MCF 10A (cell line): ENCODE measurements at places on chromosomes 11 and 22.
A peak's percentile ranks its signal among the peaks of the same experiment; 100 is the strongest.

DNA sequence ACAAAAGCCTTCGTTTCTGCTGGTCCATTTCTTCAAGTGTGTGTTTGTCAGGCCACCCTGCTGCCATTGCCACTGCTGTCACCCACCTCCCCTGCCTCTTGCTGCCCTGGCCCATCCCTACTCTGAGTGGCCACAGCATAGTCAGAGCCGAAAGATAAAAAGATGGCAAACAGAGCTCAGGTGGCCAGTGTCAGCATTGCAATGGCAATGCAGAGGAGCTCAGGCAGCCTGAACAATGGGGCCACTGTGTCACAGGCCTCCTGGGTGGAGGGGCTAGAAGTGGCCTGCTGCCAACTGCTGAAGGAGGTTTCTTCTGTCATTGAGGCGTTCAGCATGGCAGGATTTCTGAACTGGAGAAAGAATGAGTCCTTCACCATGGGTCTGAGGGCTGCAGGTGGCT lies 137.1 kb downstream of the CSNK2A3 start:
- no peak for DNase-seq

GRCh38 chr11:70716986-70717775 lies 318.9 kb downstream of the CTTN start:
- no peak for DNase-seq

- DNase-seq, result peak; percentile 54
These were observed 78.0 kb upstream of the PPARA start for GRCh38 chr22:46072110-46072881.

DNA sequence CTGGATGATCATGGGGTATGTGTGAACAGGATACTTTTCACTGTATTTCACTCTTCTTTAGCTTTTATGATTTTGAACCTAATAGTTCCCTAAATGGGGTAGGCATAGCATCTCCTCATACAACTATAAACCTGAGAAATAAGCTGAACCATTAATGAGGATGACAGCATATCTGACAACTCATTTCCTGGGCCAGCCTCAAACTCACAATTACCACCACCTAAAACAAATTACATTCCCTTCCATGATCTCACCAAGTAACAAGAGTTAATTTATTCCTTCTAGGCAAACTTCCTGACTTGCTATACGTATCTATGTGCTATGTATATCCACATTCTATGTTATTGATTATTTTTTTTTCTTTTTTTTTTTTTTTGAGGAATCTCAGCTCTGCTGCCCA lies 23.0 kb downstream of the SIK3 start:
- no peak for DNase-seq

DNA sequence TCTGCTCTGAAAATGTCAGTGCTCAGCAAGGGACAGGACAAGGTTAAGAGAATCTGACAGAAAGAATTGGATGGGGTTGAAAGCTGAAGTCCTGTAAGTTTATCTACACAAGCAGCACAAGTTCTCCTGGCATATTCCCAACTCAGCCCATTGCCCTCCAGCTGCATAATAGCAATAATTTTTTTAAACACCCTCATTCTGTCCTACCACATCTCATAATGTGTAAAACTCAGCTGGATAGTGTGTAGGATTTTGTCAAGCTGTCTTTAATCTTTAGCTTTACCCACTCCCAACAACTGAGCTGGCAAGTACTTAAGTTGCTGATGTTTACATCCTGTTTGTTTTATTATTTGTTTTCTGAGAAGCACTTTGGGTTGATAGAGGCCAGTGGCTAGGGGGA lies 158.9 kb downstream of the CADM1 start:
- DNase-seq, result no peak
